ENCODE measurements at places on chromosomes 2 and 18.

DNA sequence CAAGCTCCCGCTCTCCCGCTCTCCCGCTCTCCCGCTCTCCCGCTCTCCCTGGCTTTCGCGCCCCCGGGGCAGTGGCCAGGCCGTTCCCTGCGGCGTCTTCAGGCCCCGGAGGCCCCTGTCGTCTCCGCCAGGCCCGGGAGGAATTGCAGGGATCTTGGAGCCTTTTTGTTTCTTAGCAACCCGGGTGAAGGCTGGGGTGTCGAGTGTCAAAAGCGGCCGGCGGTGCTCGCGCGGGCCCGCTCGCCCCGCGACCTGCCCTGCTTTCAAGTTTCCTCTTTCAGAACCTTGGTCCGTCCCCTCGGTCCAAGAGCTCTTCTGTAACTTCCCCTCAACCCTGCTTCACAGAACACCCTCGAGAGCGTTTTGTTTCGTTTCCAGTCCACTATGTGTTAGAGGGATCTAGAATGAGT is 1.4 kb downstream of the RNF138 start:
- DNase-seq: peak; percentile 63

- no peak for DNase-seq
Observed at GRCh38 chr18:9446839-9447238, 28.5 kb upstream of the RALBP1 start.

DNA sequence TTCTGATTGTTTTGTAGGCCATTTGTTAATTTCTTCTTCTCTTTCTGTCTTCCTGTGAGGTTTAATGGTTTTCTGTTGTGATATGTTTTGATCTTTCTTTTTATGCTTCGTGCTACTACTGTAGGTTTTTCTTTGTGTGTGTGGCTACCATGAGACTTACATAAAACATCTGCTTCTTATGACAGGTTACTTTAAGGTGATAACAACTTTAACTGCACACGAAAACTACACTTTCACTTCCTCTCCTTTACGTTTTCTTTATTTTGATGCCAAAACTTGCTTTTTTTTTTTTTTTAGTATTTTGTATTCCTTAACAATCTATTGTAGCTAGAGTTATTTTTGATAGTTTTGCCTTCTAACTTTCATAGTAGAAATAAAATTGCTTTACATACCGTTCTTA is 691.3 kb downstream of the TSN start:
- DNase-seq: no peak

DNA sequence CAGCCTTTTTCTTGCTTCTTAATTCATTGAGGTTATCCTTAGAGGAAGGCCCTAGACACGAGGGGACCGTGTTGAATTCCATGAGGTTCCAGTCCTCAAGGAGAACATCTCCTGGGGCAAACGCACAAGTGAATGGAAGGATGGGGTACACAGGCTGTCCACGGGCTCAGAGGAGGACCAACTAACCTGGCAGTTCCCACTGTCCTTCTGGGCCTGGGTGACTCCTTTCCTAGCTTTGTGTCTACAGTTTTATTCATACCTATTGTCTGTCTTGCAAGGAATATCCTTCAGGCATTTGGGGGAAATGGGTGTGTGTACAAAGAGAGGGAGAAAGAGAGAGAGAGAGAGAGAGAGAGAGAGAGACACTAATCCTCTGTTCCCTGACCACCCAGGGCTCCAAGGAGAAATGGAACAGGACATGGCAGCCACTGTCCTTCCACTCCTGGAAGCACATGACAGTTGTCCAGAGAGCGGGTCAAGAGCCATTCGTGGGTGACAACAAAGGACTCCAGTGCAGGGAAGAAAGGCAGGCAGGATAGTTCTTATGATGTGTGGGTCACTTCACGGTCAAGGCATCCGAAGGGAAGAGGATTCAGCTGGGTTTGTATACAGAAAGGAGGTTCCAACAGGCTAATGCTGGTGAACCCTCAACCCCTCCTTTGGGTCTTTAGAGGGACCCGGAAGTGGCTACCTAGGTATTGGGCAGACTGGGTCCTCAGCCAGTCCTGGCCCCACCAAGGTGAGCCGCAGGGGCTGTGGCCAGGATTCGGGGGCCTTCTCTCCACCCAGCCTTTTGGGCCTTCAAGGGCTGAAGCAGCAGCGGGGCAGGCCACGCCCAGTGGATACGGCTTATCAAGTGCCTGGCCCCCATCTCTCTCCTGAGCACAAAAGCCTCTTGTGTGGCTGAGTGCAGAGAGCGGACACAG is 150.6 kb downstream of the MYCN start:
- DNase-seq: no peak

DNA sequence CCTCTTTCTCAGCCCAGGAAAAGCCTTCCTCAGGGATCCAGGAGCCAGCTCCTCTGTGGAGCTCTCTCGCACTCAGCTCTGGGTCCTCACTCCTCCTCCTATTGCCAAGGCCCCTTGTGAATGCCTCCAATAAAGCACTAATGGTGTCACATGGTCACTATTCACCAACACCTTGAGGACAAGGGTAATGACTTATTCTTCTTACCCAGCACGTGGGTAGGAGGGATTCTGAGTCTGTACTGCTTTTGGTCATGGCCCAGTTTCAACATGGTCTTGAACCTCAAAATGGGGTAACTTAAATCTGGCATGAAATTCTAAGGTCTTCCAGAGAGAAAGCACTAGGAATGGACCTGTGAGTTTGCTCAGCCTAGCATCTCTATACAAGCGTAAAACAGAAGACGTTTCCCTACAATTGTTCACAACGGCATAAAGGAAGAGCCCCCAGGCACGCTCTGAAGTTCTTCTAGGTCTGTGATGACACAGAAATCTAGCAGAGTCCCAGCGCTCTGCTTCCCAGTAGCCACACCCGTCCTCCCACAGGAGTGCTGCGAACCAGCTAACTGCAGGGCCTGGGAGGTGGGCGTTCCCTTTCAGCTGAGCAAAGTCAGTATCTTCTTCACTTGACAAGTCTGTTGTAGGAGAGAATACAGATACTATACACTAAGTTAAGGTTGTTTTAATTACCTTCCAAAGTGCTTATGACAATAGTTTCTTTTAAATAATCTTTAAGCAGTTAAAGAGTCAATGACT is 14.6 kb upstream of the KIDINS220 start:
- DNase-seq: peak; percentile 36

- DNase-seq: peak; percentile 90
Observed at GRCh38 chr2:162297925-162298552, 20.4 kb downstream of the IFIH1 start.

DNA sequence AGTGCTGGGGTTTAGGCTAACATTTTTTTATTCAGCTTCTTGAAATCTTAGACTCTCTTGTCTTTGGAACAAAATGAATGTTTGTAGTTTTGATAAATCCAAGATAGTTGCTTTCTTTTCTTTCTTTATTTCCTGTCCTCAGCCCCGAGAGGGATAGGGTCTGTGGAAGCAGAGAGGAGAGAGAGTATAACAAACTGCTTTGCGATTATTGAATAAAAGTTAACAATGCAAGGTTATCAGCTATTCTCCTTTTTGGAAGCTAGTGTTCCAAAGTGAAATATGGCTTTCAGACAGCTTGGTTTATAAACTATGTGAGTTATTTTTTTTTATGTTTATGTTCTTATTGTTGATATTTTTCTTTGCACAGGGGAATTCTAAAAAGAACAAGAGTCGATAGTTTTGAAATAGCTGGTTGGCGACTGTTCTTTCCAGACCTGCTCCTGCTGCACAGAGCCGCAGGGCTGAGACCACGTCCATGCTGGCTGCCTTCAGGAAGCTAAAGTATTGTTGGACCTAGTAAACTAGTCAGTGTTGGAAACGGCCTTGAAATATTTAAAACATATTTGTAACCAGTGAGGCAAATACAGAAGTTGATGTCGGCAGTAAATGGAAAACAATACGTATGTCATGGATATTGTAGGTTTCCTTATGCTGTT is 15.5 kb upstream of the STON1 start:
- peak; percentile 49 for DNase-seq

GRCh38 chr2:57408587-57408986 is 638.0 kb upstream of the VRK2 start:
- DNase-seq: no peak

GRCh38 chr2:30147196-30147714 is 448 bp downstream of the YPEL5 start:
- no peak for DNase-seq

DNA sequence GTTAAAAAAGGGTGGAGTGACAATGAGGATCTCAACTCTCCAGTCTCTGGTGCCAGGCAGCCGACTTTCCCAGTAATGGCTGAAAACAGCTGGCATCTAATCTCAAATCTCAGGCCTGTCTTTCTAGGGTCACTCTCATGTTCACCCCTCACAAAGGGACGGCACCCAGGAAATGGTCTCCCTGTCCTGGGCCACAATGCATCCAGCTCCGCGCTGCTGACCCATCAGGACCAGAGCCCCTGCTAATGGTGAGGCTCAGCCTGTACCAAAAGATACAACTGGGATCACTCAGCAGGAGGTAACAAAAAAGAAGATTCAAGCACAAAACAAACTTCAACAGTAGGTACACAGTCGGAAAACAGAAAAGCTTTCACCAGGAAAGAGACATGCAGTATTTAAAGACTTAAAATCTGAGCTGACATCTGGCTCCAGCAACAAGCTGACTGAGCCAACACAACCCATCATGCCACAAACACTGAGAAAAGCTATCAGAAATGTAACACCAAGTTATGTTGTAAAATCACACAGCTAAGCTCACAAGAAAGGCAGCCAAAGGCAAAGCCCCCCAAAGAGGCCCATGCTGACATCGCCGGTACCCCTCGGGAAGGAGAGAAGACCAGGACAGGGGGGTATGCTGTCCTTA is 13.6 kb upstream of the KIDINS220 start:
- DNase-seq: no peak

DNA sequence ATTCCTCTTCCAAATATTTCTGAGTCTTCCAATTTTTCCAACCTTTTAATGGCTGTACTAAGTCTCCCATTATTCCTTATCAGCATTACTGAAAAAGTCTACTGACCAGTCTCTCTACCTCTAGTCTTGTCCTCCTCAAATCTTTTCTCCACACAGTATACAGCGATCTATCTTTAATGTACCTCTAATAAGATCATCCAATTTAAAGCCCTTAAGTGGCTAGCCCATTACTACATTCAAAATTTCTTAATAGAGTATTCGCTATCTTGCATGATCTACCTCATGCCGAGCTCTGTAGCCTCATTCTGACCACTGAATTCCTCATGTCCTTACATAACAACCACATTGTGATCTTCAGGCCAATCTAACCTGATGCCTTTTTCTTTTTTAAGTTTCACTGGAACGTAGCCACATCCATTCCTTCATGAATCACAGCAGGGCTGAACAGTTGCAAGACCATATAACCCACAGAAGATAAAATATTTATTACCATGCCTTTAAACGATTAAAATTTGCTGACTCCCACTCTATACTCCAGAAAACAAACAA is 57.9 kb downstream of the SLC66A3 start:
- DNase-seq: peak; percentile 20

DNA sequence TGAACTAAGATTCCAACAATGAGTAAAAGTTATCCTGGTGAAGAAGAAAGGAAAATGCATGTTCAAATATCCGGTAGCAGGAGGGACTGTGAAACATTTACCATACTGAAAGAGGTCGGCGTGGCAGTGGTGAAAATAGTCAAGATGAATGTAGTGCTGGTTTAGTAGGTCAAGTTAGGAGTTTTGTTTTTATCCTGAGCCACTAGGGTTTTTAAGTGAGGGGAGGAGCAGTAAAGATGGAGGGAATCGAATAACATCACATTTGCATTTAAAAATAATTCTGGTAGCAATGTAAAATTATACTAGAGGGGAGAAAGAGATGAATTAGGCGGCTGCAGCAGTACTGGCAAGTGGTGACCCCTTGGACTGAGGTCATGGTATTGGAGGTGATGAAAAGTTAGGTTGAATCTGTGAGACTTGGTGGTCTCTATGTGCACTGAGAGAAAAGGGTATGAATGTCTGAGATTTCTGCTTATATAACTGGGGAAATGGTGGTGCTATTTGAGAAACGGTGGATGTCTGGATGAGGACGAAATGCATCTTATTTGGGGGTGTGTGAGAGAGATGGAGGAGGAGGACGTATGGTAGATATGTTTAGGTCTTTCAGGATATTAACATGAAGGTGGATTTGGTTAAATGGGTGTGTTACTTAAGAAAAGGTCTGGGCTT is 5.9 kb downstream of the VAPA start:
- no peak for DNase-seq

DNA sequence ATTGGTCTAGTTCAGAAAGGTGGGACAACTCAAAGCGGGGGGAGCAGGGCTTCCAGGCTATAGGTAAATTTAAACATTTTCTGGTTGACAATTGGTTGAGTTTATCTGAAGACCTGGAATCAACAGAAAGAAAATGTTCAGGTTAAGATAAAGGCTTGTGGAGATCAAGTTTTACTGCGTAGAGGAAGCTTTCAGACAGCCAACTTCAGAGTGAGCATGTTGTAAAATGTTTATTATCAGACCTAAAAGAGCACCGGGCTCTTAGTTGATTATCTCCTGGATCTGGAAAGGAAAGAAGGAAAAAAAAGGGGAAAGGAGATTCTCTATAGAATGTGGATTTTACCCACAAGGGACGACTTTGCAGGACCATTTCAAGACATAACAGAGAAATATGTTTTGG is 227.0 kb upstream of the SH3BP4 start:
- no peak for DNase-seq

- no peak for DNase-seq
Observed at GRCh38 chr18:74608681-74609080, 11.0 kb downstream of the ZNF407 start.

- DNase-seq: no peak
Observed at GRCh38 chr2:203585516-203585915, 50.4 kb upstream of the RAPH1 start.

GRCh38 chr18:11996190-11996754 is 15.0 kb downstream of the IMPA2 start:
- no peak for DNase-seq

DNA sequence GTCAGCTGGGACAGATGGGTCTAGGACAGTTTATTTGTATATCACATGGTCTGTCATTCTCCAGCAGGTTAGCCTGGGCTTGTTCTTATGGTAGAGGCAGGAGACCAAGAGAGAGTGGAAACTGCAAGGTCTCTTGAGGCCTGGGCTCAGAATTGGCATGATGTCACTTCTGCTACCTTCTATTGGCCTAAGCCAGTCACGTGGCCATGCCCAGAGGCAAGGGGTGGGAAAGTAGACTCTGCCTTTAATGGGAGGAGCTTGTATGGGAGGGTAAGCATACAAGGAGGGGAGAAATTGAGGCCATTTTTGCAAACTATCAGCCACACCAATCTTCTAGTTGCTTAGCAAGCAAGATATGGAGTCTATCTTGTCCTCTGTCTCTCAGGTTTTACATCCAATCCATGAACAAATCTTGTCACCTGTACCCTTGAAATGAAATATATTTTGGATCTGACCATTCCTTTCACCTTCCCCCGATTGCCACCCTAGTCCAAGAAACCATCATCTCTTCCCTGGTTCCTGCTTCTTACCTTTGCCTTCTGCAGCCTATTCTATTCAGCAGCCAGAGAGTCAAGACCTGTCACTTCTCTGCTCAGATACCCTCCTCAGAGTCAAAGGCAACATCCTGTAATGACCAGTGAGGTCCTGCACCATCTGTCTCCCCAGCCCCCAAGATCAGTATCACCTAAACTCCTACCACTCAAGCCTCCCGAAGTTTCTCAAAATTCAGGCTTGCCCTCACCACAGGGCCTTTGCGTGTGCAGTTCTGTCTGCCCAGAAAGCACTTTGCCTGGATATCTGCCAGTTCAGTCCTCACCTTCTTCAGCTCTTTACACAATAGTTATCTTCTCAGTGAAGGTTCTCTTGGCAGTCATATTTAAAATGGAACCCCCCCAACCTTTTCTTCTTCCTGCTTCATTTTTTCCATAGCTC is 240.0 kb downstream of the LOXHD1 start:
- no peak for DNase-seq

GRCh38 chr2:132975193-132976105 is 305.4 kb upstream of the LYPD1 start:
- DNase-seq: no peak

Measured in cardiac fibroblast (primary cell).